ENCODE measurements at places on chromosomes 2 and 18. TPM values are rescaled to one million over a fixed set of nuclear protein-coding genes. Genes with fewer than 3 reads are reported as not detected.

The MYO5B gene
- total RNA-seq: not detected

The ASB18 gene
- not detected for total RNA-seq

The SOWAHC gene
- 0.90 TPM for total RNA-seq

The IL1A gene
- 4.8 TPM for total RNA-seq

DNA sequence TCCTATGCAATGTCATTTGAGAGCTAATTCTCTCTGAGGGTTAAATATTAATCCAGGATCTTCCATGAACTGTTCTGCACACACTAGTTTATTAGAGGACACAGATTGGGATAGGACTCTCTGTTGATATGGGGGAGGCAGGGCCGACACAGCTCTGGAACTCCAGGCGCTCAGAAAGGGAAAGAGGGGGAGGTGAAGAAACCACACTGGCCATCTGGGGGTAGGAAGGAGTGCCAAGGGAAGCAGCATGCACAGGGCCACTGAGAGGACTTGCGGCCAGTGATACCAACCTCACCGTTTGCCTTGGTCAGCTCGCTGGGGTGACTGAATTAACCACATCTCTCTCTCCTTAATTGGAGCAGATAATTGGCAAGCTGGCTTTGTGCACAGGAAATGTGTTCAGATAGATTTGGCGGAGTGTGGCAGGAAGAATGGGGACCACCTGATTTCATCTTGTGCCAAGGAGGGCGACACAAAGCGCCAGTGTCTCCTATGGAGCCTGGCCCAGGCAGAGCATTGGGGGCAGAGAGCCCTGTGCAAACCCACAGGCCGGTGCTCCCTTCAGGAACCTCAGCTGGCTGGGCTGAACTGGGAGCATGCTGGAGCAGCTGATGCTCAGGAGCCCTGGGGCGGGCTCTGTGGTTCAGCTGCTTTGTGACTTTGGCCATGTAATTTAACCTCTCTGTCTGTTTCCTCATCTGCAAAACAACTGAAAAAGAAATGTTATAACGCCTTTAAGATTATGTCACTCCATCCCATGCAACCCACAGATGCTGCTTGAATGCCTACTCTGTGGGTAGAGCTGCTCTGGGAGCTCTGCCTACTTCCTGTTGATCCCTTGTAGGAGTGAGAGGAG is 114.7 kb upstream of the STON1 start:
- peaks cover 28% of the 10 kb centered on the region for H3K4me1 ChIP-seq
- H3K27me3 ChIP-seq: peaks cover 4% of the 10 kb centered on the region
- DNase-seq: no peak
- no peaks in the 10 kb centered on the region for H3K36me3 ChIP-seq
- no peak overlapping the region for H3K27ac ChIP-seq
- H3K4me3 ChIP-seq: no peak overlapping the region

DNA sequence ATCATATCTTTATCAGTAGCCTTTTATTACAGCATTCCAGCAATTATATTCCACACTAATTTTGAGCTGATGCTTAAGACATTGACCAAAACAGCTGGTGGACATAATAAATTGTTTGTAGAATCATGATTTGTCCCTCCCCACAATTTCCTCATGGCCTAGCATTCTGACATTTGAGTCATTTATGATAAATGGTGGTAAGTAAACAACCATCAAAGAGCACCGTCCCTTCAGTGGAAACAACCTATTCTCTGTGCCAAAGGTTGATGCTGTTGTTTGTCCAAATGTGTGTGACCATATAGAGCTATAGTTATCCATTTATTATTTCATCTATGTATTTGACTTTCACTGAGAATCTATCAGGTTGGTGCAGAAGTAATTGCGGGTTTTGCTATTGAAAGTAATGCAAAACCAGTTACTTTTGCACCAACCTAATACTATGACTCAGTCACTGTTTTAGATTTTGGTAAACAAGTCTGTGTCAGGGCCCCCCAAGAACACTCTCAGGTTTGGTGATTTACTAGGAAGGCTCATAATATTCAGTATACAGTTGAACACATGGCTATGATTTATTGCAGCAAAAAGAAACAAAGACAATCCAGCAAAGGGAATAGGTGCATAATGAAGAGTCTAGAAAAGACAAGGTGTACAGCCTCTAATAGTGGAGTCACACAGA is 608.7 kb upstream of the REG3G start:
- DNase-seq: no peak
- H3K27ac ChIP-seq: no peak overlapping the region
- no peaks in the 10 kb centered on the region for H3K27me3 ChIP-seq
- H3K36me3 ChIP-seq: no peaks in the 10 kb centered on the region

GRCh38 chr18:45806226-45806625 is 19.2 kb upstream of the SIGLEC15 start:
- H3K4me3 ChIP-seq: no peak overlapping the region
- peaks cover 5% of the 10 kb centered on the region for H3K4me1 ChIP-seq
- H3K27ac ChIP-seq: no peak overlapping the region
- H3K36me3 ChIP-seq: peaks cover 3% of the 10 kb centered on the region
- no peak for DNase-seq
- peaks cover 3% of the 10 kb centered on the region for H3K27me3 ChIP-seq

GRCh38 chr2:2640818-2641217 is 309.7 kb upstream of the MYT1L start:
- no peak overlapping the region for H3K27ac ChIP-seq
- DNase-seq: no peak
- H3K4me1 ChIP-seq: no peaks in the 10 kb centered on the region

- DNase-seq: no peak
- no peak overlapping the region for H3K4me3 ChIP-seq
- H3K36me3 ChIP-seq: no peaks in the 10 kb centered on the region
- H3K27me3 ChIP-seq: peaks cover 4% of the 10 kb centered on the region
These were observed 137.1 kb downstream of the LTBP1 start for GRCh38 chr2:33083699-33084387.

DNA sequence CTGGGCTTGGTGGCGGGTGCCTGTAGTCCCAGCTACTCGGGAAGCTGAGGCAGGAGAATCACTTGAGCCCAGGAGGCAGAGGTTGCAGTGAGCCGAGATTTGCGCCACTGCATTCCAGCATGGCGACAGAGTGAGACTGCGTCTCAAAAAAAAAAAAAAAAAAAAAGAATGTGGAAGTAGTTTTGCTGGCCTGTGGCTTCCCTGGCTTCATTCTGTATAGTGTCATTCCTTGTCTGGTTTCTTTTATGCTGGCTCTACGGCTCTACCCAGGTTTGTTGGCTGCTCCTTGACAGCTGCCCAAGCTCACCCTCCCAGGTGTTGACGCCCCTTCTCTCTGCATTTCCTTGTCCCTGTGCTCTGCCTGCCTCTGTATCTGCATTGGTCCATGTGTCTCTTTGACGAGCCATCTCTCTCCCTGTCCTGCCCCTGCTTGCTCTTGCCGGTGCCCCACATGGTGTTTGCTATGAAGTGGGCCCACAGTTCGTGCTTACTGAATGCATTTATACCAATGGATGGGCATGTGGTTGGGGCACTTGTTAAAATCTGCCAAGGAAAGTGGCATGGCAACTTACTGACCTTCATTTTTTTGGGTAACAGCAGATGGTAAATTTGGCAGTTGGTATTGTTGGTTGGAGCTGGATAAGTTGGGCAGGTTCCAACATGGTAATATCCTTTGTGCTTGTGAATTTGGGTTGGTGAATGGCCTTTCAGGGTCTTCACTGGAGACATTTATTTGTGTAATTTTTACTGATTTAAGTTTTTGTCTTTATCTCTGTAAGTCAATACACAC is 113.9 kb downstream of the MAP4K4 start:
- no peak overlapping the region for H3K27ac ChIP-seq
- H3K4me3 ChIP-seq: no peak overlapping the region
- DNase-seq: no peak
